OCI-LY7 (cell line): ENCODE measurements at places on chromosomes 7 and 10.

GRCh38 chr7:111654343-111654742 lies 92.1 kb upstream of the IMMP2L start:
- DNase-seq, result no peak

DNA sequence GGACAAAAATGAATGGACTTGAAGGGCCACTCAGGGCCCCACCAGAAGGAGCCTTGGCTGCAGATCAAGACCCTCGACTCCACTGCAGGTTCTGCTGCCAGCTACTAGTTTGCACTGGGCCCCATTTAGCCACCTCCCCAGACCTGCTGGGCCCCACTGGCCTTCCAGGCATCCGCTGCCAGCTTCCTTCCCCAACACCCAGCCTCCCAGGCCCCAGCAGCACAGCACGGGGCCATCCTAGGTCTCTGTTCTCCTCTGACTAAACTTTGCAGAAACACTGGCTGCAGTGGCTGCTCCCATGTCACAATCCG lies 277.4 kb upstream of the KLF14 start:
- no peak for DNase-seq

DNA sequence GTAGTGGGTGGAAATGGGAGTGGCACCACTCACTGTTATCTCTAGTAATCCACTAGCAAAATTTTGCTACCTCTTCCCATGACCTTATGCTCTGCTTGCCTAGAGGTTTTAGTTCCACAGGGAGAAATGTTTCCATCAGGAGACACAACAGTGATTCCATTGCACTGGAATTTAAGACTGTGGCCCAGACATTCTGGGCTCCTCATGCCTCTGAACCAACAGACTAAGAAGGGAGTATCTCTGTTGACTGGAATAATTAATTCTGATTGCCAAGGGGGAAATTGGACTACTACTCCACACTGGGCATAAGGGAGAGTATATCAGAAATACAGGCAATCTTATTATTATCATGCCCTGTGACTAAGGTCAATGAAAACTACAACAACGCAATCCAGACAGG lies 16.2 kb upstream of the BRAF start:
- DNase-seq, result no peak

GRCh38 chr7:2022021-2022409 lies 210.7 kb downstream of the MAD1L1 start:
- no peak for DNase-seq

GRCh38 chr7:5354460-5355232 lies 69.0 kb downstream of the TNRC18 start:
- DNase-seq, result peak; percentile 25

- no peak for DNase-seq
Measured at GRCh38 chr7:46072722-46073121, 151.7 kb upstream of the IGFBP3 start.

GRCh38 chr10:118501171-118501570 lies 94.3 kb downstream of the PRLHR start:
- no peak for DNase-seq

GRCh38 chr7:136000288-136000913 lies 23.2 kb upstream of the MTPN start:
- DNase-seq, result no peak

DNA sequence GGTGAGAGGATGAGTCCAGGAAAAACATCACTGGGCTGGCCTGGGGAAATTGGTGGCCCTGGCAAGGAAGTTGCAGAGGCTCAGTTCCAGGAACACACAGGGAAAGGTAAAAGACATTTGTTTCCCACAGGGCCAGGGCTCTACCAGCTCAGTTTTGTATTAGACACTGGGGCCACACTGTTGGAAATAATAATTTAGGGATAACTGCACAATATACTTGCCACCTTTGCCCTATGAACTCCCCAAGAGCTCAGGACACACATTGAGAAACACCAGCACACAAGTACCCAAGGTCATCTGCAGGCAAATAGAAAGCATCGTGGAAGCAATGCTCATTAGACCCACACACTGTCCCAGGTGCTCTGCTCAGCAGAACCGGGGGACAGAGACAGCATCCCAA lies 617.6 kb downstream of the PTPRN2 start:
- no peak for DNase-seq

DNA sequence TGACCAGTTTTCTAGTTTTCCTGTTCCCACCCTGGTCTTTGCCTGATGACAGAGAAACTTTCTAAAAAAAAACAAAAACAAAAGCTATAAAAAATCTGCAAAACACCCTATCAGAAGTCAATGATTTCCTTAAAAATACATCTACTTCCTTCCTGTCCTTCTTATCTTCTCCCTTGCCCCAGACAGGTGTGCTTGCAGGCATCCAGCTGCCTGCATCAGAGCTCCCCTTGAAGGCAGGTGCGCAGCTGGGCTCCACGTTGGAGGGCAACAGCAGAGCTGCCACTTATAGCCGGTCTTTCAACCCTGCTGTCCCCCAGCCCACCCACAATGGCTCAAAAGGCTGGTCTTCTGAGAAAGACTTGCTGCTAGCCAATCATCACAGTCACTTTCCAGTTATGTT lies 29.8 kb downstream of the UBE2D4 start:
- DNase-seq, result peak; percentile 60

- no peak for DNase-seq
Measured at GRCh38 chr7:75966190-75966961, 28.0 kb downstream of the TMEM120A start.

- DNase-seq, result no peak
Measured at GRCh38 chr10:821322-821721, 110.2 kb downstream of the LARP4B start.

DNA sequence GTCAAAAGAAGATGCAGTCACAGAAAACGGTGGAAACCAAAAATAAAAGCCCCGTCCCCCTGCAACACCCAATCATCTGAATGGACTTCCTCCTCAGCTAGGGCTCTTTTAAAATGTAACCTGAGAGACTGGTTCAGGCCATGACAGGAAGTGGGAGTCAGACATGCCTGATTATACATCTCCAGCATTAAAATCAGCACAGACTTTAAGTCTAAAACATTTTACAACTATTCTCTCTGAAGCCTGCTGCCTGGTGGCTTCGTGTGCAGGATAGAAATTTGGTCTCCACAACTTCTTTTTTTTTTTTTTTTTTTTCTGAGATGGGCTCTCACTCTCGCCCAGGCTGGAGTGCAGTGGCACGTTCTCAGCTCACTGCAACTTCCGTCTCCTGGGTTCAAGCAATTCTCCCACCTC lies 30.3 kb downstream of the HACD1 start:
- DNase-seq, result peak; percentile 29

DNA sequence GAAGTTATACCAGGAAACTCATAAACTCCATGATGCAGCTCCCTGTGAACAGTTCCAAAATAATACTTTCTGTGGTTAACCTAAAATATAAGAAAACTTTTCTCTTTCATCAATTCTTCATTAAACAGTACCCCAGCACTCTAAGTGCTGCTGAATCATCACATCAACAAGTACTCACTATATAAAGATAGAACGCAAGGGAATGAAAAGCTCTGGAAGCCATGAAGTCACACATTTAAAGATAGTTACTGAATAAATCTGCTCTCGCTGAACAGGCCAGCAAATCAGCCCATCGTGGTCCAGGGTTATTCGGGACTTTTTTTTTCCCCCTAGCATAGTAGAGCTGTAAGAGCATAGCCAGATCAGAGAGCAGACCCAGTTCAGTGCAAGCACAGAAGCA lies 254.3 kb downstream of the IPMK start:
- DNase-seq, result no peak

- no peak for DNase-seq
Measured at GRCh38 chr7:25006276-25006675, 26.3 kb upstream of the OSBPL3 start.

- DNase-seq, result no peak
Measured at GRCh38 chr7:11261470-11261869, 287.8 kb downstream of the PHF14 start.

DNA sequence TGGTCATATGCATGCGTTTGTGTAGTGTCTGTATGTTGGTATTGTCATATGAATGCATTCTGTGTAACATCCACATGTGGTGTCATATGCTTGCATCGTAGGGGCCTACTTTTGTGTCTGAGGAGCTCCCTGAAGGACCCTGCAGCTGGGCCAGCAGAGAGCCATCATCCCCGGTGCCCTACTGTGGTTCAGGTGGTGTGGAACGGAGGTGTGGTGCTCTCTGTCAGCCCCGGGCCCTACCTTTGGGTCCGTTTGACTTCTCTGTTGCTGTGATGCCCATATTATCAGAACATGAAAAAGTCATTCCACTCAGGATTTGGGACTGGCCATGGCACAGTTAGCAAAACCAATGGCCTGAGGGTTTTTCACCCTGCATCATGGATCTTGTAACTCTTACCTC lies 217.9 kb downstream of the ADARB2 start:
- no peak for DNase-seq

DNA sequence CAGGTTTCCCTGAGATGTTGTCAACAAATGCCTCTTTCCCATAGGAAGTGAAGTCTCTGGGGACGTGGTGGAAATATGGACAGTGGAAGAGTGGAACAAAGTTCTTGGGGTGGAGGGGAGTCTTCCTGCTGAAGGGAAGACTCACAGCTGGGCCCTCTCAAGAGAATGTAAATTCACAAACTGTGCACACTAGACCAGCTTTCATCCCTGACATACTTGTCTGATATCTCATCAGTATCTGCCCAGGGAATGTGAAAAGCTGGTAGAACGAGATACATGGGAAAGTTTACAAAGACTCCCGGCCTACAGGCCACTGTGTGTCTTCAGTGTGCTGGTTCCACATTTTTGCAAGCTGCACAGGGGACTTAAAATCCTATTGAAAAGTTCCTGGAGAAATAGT lies 16.7 kb upstream of the CCDC3 start:
- no peak for DNase-seq

GRCh38 chr10:133388973-133389818 lies 4.8 kb upstream of the MTG1 start:
- peak; percentile 98 for DNase-seq

- DNase-seq, result peak; percentile 78
Measured at GRCh38 chr10:71608819-71609768, 110.5 kb downstream of the C10orf105 start.

DNA sequence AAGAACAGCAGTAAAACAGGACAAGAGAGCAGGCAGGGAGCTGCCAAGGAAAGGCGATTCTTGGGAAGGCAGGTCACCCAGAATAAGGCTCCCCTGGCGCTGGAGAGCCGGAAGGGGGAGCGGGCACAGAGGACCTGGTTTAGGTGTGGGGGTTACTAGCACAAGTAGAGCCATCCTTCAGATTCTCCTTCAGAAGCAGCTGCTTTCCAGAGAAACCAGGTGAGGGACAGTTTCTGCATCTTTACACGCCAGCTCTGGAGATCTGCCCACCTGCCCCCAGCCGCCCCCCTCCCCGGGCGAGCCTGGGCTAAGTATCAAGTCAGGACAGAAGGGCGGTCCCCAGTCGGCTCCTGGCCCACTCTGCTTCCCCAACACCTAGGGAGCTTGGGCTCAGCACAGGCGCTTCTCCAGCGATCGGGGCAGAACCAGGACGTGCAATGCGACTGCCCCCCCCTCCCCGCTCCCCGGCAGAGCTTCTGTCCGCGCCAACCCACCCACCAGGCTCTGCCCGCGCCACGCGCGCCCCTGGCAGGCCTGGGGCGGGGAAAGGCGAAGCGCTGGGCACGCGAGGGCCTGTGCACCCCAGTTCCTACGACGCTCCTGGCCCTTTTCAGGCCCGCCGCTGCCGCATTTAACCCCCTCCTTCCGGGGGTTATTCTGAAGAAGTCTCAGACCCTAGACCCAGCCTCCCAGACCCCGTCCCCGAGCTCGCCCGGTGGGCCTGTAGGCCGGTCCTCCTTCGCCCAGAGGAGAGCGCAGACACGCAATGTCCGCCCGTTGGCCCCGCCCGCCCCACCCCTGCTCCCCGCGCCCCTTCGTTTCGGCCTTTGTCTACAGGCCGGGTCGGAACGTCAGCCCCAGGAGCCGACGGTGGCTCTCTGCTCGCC lies 4.4 kb upstream of the EN2 start:
- DNase-seq, result no peak

- peak; percentile 63 for DNase-seq
Measured at GRCh38 chr10:132447446-132448247, 50.6 kb downstream of the PWWP2B start.

GRCh38 chr7:143256325-143256724 lies 6.9 kb upstream of the GSTK1 start:
- DNase-seq, result no peak

DNA sequence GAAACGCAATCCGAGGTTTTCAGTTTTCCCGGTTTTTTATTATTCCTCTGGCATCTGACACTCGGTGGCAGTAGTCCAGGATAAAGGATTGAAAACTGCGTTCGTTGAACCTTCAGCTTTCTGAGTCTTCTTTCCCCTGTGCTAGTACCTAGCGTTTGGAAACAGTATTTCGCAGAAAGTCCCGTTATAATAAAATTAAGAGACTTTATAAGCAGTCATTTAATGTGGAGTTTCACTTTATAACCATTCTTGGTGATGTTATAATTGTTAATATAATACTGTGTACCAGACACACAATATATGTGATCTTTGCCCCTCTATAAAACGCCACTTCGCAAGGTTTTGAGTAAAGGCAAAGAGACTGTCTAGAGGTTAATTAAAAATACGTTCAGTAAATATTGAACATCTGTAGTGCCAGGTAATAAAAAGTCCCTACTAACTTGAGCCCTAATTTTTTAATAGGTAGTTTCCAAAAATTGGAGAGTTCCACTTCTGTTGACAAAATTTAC lies 874 bp downstream of the CISD1 start:
- DNase-seq, result peak; percentile 32

GRCh38 chr7:157543276-157543675 lies 206.5 kb downstream of the DNAJB6 start:
- DNase-seq, result no peak

DNA sequence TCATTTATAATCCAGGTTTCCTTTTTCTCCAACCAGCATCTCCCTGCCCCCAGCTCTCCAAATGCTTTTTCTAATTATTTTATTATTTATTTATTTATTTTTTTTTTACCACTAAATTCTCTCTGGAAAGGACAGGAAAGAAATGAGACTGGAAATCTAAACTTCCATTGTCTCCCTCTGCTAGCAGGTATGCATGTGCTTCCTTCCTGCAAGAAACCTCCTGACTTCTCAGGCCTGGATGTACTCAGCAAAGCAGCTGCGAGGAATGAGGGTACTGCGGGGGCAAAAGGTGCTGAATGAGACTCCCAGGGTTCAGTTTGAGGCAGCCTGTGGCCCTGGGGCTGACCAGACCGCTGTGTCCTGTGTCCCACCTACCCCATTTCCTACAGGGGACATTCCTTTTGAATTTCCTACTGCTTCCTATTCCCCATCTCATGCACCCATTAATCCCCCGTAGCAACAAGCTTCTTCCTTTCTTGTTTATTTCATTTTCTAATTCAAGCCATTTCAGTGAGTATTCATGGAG lies 324.6 kb upstream of the IGFBP3 start:
- DNase-seq, result no peak

DNA sequence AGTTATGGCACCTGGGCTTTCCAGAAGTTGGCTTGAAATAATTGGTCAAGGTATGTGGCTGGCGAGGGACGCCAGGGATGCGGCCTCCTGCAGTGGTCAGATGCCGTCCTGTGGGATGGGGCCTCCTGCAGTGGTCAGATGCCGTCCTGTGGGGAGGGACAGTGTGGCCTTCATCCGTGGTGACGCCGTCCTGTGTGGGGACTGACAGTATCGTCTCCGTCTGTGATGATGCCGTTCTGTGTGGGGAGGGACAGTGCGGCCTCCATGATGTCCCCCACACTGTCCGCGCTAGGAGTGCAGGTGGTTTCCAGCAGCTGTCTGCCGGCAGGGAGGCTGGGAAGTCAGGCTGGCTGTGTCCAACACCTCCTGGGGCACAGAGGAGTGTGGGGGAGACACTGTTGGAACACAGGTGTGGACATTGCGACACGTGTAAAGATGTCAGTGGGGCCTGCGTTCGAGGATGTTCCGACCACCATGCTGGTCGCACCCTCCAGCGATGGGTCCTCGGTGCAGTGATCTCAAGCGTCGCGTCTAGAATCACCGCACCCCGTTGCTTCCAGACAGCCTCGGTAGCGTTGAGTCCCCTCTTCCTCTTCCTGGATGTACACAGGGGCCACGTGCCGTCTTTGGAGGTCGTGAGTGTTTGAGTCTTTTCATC lies 52.6 kb downstream of the INPP5A start:
- no peak for DNase-seq
